ENCODE measurements at places on chromosomes 11 and 22.

DNA sequence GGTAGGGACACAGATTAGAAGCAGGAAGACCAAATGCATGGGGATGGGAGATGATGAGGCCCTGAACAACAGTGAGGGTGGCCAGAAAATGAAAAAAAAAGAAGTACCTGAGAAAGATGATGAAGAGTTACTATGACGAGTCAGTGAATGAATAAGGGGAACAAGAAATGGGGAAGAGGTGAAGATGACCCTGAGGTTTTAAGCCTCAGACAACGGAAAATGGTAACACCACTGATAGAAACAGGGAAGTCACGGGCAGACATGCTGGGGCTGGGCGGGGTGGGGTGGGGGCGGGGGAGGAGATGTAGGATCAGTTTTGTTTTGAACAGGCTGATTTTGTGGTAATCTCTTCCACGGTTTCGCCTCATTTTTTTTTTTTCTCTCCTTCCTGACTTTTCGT lies 205.1 kb upstream of the CADM1 start:
- no peak overlapping the region for H3K4me3 ChIP-seq
- peaks cover 4% of the 10 kb centered on the region for H3K4me1 ChIP-seq
- no peak overlapping the region for H3K27ac ChIP-seq
- DNase-seq, result no peak
- peaks cover 12% of the 10 kb centered on the region for H3K27me3 ChIP-seq

DNA sequence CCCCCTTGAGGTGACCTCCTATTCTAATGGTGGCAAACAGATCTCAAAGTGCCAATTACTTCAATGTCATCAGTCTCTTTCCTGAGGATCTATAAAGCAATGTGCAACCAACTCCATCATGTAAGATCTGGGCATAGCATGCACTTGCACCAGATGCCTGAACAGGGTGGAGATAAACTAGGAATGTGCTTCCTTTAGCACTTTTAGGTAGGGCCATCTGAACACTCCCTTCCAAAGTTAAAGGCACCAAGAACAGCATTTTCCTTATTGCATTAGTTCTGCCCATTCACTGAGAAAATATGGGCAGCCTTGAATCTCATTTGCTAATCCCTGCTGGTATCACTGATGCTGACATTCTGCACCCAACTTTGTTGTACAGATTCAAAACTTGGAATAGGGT lies 112.0 kb downstream of the SGSM3 start:
- peaks cover 58% of the 10 kb centered on the region for H3K4me1 ChIP-seq
- no peaks in the 10 kb centered on the region for H3K36me3 ChIP-seq
- no peak overlapping the region for H3K27ac ChIP-seq
- H3K27me3 ChIP-seq, result no peaks in the 10 kb centered on the region
- DNase-seq, result no peak
- no peak overlapping the region for H3K4me3 ChIP-seq

DNA sequence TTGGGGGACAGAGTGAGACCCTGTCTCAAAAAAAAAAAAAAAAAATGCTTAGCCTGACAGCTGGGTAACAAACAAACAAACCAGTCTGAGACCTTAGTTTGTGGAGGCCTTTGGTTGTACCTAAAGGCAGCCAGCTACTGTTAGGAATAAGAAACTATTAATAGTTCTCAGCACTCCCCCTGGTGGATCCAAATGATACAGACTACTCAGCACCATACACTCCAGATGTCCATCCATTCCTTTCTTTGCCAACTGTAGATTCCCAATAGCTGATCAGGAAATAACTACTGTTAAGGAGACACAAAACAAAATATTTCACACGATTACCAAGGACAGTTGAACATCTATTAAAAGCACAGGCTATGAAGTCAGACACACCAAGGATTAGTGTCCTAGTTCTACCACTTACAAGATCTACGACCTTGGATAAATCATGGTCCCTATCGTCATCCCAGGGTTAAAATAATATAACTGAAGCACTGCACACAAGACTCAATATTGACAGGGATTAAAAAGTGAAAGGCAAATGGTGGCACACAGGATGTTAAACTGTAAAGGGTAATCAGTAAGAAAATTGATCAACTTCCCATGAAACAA lies 17.2 kb downstream of the CLDN25 start:
- H3K36me3 ChIP-seq, result peaks cover 23% of the 10 kb centered on the region
- no peak overlapping the region for H3K27ac ChIP-seq
- H3K4me1 ChIP-seq, result no peaks in the 10 kb centered on the region
- no peaks in the 10 kb centered on the region for H3K27me3 ChIP-seq

DNA sequence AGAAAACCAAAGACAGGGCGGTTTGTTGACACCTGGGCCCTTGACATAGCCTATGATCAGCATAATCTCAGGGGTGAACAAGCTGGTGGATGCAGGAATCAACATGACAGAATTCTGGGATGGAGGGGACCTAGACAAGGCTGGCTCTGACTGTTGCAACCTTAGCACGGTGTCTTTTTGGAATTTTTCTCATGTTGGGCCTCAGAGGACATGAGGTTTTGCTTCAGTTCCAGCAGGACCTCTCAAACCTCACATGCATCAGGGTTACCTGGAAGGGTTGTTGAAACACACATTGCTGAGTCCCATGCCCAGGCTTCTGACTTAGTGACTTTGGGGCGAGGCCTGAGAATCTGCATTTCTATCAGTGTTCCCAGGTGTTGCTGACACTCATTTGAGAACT lies 345.6 kb upstream of the B3GAT1 start:
- H3K27me3 ChIP-seq, result no peaks in the 10 kb centered on the region
- no peak for DNase-seq
- H3K4me3 ChIP-seq, result no peak overlapping the region
- no peaks in the 10 kb centered on the region for H3K36me3 ChIP-seq

GRCh38 chr11:130141561-130142341 lies 17.8 kb upstream of the ST14 start:
- peaks cover 75% of the 10 kb centered on the region for H3K36me3 ChIP-seq
- no peak overlapping the region for H3K4me3 ChIP-seq
- H3K27ac ChIP-seq, result peak overlapping the region; percentile 12

GRCh38 chr22:31099386-31099785 lies 8.0 kb downstream of the SELENOM start:
- no peak overlapping the region for H3K27ac ChIP-seq
- H3K27me3 ChIP-seq, result no peaks in the 10 kb centered on the region
- H3K4me3 ChIP-seq, result no peak overlapping the region
- peaks cover 46% of the 10 kb centered on the region for H3K36me3 ChIP-seq
- DNase-seq, result no peak
- no peaks in the 10 kb centered on the region for H3K4me1 ChIP-seq

Measured in upper lobe of right lung (tissue), 1 donor.